Ammon's horn (tissue), 1 donor: ENCODE measurements at places on chromosomes 7 and 10.

DNA sequence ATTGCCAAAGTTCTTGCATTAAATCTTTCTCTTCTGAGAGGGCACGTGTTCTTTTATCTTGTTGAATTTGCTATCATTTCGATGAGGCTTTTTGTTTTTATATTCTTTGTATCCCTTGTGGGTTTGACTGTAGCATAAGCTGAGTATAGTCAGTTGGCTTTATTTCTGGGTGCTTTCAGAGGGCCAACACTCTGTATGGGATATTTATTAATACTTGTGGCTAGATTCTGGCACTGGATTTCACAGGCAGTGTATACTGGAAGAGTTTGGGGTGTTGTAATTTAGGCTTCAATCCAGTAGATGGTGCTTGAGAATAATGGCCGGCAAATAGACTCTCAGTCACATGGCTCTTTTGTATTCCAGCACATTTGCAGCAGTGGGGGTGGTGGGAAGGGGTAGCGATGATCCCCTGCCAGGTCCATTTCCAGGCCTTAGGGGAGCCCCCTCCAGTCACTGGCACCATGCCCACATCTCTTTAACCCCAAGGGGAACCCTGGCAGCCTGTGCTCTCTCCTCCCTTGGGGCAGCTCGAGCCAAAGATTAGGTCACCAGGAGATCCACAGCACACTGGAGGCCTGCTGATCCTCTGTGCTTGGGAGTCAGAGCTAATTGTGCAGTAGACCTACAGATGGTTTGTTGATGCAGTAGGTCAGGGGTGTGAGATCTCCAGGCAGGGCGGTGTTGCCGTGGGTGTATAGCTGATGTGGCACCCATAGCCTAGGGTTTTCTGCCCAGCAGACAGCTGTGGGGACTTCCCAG lies 81.8 kb downstream of the PTPN20 start:
- DNase-seq = peak; percentile 56

- DNase-seq = no peak
These were observed 41.1 kb upstream of the GARS1 start for GRCh38 chr7:30553546-30553945.

- DNase-seq = no peak
These were observed 65.3 kb downstream of the EBF3 start for GRCh38 chr10:129898706-129899268.

- no peak for DNase-seq
These were observed 269.6 kb upstream of the ZMIZ1 start for GRCh38 chr10:78798976-78799730.

DNA sequence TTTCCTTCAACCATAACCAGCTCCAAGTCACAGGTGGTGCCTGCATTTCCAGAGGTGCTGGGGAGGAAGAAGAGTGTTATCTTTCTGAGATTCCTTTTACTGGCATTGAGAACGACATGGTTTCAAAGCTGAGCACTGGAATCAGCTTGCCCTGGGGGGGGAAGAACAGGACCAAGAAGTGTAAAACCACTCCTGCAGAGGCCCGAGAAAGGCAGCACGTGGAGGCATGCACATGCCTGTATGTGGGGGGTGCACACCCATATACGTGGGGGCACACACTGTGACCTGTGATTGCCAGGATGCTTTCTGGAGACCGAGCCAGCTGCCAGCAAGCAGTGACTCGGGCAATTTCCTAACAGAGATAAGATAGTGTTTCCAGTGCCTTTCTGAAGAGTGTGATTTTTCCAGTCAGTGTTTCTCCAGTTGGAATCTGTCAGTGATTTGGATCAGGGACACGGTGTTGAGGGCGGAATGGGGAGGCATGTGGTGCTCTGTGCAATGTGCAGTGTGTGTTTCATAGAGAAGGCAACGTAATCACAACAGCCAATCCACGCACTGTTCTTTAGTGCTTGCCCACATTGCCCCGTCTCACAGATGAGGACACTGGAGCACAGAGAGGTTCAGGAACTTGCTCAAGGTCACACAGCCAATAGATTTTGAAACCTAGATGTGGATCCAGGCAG lies 4.2 kb downstream of the LRRC27 start:
- peak; percentile 78 for DNase-seq
